Globus pallidus (tissue), 1 donor: ENCODE measurements at places on chromosomes 3 and 15.
A peak's percentile ranks its signal among the peaks of the same experiment; 100 is the strongest.

- no peak for DNase-seq
Measured at GRCh38 chr3:53820756-53821580, 25.3 kb downstream of the CHDH start.

DNA sequence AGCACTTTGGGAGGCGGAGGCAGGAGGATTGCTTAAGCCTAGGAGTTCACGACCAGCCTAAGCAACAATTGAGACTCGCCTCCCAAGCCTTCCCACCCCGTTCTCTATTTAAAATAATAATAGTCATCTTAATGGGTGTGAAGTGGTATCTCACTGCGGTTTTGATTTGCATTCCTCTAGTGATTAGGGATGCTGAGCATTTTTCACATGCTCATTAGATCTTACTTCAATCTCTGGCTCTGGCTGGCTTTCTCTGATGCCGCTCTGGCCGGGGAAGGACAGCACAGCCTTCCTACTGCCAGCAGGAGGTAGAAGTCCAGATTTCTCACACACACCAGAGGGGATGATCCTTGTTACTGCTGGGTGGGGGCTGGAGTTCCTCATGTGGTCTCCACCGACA lies 7.4 kb upstream of the EIF4A2 start:
- DNase-seq, result no peak

DNA sequence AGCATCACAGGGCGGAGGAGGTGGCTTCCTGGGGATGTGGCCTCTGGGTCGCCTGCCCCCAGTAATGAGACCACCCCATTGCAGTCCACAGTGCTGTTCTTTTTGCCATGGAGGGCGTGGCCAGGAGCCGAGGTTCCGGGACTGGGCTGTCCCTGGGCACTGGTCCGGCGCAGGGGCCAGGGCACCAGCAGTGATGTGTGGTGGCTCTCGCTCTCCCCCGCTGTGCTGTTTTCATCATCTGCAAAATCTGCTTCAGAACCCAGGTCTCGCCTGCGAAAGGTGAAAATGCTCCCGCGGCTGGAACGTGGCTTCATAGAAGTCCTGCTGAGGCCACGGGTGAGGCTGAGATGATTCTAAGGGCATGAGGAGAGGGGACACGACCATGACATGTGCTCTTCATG lies 45.8 kb downstream of the SCN5A start:
- DNase-seq, result no peak

- DNase-seq, result no peak
Measured at GRCh38 chr3:73473898-73474416, 150.8 kb downstream of the PDZRN3 start.

- no peak for DNase-seq
Measured at GRCh38 chr15:57525581-57525980, 66.1 kb upstream of the MYZAP start.

DNA sequence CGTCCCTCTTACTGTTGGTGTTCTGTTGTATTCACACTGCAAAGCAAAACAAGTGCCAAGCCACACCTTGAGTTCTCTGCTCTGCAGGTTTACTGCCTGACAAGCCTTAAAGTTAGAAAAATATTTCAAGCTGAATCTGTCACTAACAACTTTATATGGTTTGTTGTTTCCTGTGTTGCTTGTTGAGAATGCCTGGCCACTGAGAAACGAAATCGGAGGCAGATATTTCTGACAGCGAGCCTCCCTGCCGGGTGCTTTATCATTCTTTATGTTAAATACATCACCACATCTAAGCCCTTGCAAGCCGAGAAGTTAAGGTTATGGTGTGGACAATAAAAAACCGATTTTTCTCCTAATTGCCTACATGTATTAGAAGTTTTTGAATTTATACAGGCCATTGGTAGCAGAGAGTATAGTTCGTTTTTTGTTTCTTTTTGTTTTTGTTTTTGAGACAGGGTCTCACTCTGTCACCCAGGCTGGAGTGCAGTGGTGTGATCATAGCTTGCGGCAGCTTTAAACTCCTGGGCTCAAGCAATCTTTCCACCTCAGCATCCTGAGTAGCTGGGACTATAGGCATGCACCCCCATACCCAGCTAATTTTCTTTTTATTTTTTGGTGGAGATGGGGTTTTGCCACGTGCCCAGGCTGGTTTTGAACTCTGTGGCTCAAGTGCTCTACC lies 188.4 kb upstream of the ICE2 start:
- no peak for DNase-seq

- DNase-seq, result no peak
Measured at GRCh38 chr3:127777332-127777731, 45.0 kb downstream of the MGLL start.

- DNase-seq, result no peak
Measured at GRCh38 chr3:171935261-171936123, 92.3 kb downstream of the TMEM212 start.

DNA sequence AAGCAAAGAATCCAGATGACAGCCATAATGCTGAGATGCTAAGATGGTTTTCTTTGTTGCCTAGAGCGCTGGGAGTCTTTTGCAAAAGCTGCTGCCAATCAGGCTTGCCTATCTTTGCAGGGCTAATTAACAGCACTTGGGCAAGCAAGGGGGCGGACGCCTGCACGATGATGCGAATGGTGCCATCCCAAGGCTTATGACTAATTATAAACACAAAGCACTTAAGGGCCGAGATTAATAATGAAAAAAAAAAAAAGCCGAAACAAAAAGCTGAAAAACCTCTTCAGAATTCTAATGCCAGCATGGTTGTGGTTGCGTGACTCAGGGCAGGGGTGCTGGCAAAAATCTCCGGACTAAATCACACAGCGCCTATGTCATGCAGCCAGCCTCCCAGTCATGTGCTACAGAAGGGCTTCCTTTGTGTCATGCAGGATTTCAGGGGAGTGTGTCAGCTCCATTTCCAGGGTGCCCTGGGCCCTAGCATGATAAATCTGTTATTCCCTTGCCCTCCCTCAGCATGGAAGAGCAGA lies 185.0 kb upstream of the ANKRD28 start:
- DNase-seq, result peak; percentile 75

DNA sequence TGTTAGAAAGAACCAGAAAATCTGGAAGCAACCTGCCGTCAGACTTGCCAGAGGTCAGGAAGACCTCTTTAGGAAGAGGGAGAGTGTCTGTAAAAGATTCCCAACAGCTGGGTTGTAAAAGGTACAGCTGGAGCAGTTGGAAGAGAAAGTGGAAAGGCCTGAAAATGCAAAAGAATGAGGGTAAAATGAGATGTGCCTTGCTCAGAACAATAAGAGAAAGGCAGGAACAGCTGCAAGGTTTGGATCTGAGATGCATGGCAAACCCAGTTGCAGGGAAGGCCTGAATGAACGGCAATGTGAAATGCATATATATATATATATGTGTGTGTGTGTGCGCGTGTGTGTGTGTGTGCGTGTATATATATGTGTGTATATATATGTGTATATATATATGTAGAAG lies 88.1 kb downstream of the ZIC1 start:
- DNase-seq, result no peak

DNA sequence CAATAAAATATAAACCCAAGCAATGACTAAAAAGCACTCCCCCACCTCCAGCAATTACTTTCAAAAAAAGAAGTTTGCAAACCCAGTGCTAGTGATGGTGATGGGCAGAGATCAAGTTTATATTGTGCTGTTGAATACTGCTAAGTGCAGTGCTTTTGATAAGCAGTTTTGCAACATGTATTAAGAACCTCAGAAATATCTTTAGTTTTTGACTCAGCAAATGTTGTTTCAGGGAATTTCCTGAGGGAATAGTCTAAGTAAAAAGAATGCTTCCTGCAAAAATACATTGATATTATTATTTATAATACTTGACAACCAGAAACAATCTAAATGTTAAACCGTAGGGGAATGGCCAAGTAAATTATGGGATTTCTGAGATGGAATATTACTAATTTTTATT lies 69.3 kb downstream of the ADAMTSL3 start:
- no peak for DNase-seq

GRCh38 chr15:64197425-64197824 lies 34.6 kb upstream of the PPIB start:
- DNase-seq, result no peak

DNA sequence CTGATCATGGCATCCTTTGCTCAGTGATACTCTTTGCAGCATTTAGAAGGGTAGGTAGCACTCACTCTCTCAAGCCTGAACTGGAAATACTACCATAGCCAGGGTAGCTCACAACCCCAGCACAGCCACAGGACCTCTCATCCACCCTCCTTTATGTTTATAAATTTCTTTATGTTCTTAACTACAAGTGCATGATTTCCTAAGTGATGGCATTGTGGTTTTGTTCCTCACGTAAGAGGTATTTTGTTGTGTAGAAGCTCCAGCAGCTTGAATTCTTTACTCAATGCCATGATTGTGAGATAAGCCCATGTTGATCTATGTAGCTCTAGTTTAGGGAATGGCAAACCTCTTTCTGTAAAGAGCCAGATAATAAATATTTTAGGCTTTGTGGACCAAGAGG lies 7.9 kb upstream of the RTP3 start:
- DNase-seq, result no peak

DNA sequence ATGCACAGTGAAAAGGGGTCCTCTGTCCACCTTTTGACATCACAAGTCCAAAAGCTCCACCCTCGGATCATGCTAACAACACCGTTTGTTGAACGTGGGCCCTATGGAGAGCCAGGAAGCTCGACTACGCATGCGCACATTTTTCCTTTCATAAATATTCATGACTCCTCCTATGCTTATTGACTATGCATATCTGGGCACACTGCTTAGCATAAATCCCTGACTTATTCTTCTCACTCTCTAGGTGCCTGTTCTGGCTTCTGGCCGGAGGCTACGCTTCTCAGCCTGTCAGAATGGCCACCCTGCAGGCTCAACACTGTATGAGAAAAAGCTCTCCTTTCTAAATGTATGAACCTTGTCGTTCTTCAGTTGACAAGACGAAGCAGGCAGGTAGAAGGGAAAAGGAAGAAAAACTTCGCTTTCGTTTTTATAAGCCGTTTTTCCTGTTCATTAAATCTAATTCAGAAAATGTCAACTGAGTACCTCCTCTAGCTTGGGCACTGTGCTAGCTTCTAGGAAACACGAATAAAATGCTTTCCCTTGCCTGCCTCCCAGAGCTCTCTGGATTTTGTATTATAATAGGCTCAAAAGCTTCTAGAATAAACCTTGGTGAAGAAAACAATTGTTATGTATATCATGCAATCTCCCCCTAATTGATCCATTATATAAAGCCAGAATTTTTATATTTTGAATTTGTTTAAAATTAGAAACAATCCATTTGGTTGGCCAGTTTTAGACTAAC lies 207.7 kb downstream of the ATP10A start:
- DNase-seq, result no peak

GRCh38 chr3:175493301-175493700 lies 634.2 kb downstream of the NAALADL2 start:
- no peak for DNase-seq

DNA sequence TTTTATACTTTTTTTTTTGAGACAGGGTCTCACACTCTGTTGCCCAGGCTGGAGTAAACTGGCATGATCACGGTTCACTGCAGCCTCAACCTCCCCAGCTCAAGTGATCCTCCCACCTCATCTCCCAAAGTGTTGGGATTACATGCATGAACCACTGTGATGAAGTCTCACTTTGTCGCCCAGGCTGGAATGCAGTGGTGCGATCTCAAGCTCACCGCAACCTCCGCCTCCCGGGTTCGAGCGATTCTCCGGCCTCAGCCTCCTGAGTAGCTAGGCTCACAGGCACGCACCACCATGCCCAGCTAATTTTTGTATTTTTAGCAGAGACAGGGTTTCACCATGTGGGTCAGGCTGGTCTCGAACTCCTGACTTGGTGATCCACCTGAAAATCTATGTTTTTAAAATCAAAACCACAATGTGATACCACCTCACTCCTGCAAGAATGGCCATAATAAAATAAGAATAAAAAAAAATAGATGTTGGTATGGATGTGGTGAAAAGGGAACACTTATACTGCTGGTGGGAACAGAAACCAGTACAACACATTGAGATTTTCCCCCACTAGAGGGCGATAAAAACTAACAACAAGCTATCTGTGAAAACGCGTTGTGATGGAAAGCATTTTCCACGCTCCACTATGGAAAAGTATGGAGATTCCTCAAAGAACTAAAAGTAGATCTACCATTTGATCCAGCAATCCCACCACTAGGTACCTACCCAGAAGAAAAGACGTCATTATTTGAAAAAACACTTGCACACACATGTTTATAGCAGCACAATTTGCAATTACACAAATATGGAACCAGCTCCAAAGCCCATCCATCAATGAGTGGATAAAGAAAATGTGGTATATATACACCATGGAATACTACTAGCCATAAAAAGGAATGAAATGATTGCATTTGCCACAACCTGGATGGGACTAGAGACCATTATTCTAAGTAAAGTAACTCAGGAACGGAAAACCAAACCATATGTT lies 26.8 kb upstream of the OCA2 start:
- DNase-seq, result peak; percentile 66

GRCh38 chr15:94441760-94442159 lies 210.4 kb downstream of the MCTP2 start:
- DNase-seq, result no peak

DNA sequence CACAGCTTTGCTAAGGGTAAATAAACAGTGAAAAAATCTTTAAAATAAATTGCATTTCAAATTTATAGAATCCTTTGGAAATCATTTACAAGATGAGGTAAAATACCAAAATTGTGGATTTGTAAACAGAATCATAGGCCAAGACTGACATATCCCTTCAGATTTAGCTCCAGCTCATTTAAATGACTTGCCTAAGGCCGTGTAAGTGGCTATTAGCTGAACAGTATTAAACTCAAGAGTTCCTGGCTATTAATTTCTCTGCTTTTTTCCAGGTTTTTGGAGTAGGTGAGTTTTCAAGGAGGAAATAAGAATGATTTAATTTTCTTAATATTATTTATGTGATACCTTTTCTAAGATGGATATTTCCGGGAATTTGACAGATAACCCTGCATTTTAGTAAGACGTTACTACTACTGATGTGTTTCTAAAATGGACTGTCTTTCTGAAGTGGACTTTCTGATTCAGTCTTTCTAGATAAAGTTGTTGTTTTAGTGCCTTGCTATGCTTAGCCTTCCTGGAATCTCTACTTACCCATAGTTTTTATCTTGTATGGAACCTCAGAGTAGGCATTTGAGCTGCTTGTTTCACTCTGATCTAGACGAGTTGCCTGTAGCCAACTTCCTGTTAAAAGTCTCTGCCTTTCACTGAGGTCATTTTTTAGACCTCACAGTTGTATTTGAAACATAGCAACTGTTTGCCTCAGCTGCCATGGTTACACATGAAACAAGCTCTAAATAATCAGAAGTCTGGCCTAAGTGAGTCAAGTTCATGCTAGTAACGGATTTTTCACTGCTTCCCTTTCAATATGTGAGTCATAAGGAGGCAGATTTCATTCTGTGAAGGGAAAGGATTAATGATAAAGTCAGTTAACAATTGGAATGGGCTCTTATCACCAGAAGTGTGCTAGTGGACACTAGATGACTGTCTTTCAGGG lies 127.0 kb downstream of the KLHL25 start:
- peak; percentile 19 for DNase-seq
